ENCODE measurements at places on chromosomes 11 and 22.
A peak's percentile ranks its signal among the peaks of the same experiment; 100 is the strongest.

GRCh38 chr22:29070490-29070889, 2.3 kb upstream of the KREMEN1 start:
- no peak for DNase-seq

DNA sequence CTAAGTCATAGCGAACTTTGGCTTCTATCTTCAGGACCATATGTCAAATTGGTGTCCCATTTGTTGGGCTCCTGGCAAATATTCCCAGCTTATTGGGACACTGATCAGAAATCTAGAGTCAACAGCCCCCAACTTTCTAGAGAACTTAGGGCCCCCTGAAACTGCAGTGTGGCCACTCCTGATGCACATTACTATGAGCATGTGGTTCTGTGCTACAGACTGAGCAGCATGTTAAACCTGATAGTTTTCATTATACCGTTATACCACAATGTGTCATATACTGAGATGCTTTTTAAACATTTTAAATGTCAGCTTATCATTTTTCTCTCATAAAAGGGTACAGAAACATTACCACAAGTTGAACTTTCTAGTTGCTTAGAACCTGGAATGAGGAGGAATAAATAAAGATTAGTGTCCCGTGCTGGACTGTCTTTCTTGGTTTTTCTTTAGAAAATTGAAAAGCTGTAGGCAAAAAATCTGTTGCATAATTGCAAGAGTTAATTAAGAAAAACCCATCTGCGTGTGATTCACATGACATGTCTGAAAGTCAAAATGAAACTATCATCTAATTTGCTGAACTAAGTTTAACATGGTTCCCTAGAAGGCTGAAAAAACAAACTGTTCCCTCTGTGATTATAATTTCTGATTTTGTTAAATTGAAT, 16.4 kb upstream of the CTSC start:
- no peak for DNase-seq

GRCh38 chr11:2940147-2940920, 11.1 kb upstream of the PHLDA2 start:
- DNase-seq = peak; percentile 56

DNA sequence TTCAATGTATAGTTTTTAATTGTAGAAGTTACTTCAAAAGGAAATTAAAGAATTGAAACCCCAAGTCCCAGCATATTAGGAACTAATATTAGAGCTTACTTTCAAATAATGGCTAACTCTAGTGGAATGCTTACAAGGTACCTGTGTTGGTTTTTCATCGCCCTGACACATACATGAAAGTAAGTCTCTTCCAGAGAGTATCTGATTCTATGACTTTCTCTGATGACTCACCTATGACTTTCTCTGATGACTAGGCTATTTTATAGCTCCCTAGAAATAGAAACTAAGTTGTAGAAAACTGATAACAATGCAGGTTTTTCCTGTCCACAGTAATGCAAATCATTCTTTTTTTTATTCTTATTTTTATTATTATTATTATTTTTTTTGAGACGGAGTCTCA, 33.6 kb upstream of the MMP7 start:
- no peak for DNase-seq

- no peak for DNase-seq
These were observed 196.4 kb downstream of the GUCY1A2 start for GRCh38 chr11:106821826-106822225.

DNA sequence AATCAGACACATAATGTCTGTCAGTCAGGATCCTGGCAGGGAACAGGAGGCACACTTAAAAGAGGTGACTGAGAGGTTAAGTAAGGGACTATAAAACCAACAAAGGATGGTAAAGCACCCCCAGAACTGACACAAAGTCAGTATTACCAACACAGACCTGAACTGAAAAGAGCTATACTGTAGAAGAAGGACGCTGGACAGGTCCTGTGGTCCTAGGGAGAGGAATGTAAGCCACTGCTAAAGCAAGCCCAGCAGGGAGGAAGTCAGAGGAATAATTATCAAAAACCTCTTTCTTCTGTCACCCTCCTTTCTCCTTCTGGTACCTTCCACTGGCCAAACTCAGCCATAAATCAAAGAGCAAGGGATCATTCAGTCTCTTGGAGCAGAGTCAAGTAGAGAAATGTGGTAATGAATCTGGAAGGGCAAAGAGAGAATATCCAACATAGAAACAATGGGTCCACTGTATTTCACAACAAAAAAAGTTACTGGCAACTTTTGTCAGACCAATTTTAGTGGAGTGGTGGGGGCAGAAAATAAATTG, 33.4 kb upstream of the ANGPTL5 start:
- no peak for DNase-seq

GRCh38 chr22:28570696-28571373, 108.8 kb downstream of the TTC28 start:
- no peak for DNase-seq

Data from CD8-positive, alpha-beta T cell (primary cell).